ENCODE measurements at places on chromosomes 13 and 19.

GRCh38 chr19:15902254-15902653 is 4.4 kb upstream of the CYP4F2 start:
- DNase-seq, result no peak

DNA sequence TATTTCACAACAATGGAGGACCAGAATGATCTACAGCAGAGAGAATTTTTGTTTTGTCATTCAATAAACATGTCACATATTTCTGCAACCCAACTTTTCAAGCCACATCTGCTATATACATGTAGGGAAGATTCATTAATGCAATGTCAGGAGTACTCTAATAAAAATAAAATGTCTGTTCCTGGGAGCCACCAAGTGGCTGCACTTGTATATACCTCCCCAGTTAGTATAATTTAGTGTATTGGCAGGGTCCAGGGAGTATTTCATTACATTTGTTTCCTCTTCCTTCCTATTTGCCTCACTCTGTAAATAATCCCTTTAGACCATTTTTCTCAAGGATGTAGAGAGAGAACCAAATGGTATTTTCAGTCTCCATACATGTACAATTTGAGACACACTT is 1169.0 kb downstream of the DIAPH3 start:
- no peak for DNase-seq

GRCh38 chr13:99657848-99658260 is 156.6 kb downstream of the TM9SF2 start:
- DNase-seq, result no peak

DNA sequence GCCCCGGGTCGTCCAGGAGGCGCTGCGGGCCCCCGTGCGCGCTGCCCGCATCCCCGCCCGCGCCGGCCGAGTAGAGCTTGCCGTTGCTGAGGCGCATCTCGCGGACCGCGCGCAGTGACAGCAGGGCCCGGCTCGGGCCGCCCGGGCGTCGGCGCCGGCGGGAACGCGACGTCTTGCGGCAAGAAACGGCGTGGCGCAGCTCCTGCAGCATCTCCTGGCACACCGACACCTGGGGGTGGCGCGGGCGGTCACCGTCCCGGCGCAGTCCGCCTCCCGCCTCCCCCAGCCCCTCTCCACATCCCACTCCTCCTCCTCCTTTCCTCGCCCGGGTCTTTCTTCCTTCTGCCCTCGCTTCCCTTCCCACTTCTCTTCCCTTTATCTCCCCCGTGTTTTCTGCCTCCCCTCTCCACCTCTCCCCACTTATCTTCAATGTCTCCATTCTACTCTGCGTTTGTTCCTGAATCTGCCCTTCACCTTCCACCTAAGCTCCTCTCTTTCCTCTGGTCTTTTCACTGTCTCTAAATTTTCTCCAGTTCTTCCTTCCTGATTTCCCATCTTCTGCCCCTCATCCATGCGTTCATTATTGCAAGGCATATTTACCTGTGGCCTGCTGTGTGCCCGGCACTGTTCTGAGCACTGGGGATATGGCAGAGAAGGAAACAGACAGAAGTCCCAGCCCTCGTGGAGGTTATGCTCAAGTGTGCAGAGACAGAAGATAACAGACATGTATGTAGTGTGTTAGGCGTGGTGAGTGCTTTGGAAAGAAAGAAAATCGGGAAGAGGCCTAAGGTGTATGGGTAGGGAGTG is 5.2 kb upstream of the ATP1A3 start:
- no peak for DNase-seq

DNA sequence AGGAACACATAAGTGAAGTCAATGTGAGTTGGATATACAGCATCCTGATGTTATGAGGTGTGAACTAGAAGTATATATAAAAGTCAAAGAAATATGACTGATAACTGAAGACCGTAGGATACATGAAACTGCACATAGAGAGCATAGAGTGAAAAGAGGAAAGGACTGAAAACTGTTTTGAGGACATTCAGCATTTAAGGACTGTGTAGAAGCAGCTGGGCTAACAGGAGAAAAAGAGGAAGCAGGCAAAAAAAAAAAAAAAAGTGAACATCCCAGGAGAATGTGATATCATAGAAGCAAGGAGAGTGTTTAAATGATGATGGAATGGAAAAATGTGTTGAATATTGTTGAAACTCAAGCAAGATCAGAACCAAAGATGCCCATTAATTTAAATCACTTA is 363.5 kb downstream of the PCDH20 start:
- DNase-seq, result no peak

GRCh38 chr19:41320185-41320518 is 10.2 kb downstream of the CCDC97 start:
- no peak for DNase-seq

DNA sequence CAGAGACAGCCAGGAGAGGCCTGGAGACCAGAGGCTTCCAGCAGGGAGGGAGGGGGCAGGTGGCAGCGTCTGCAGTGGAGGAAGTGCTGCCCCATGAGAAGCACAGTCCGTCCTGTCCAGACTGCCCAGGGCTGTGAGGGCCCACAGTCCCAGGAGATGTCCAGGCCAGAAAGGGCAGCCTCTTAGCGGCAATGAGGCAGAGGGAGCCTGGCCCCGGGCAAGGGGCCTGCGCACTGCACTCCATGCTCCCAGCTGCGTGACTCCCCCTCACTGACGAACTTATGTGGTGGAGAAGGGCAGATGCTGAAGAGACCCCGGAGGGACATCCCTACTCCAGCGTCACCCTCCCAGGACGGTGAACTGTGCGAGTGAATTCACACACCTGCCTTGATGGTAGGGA is 115.3 kb downstream of the SOX1 start:
- no peak for DNase-seq

- no peak for DNase-seq
Observed at GRCh38 chr19:13051557-13052165, 51.0 kb downstream of the LYL1 start.

- DNase-seq, result no peak
Observed at GRCh38 chr13:80572308-80572922, 231.5 kb upstream of the SPRY2 start.

GRCh38 chr13:39528661-39528980 is 74.4 kb downstream of the LHFPL6 start:
- no peak for DNase-seq

- no peak for DNase-seq
Observed at GRCh38 chr19:15048885-15049541, at the start of gene CASP14. CASP14 (plus strand) TSS chr19:15049480; CDS start chr19:15052252, 2,772 bp downstream.

GRCh38 chr19:1276628-1277022 is 1.3 kb downstream of the FAM174C start:
- DNase-seq, result no peak

DNA sequence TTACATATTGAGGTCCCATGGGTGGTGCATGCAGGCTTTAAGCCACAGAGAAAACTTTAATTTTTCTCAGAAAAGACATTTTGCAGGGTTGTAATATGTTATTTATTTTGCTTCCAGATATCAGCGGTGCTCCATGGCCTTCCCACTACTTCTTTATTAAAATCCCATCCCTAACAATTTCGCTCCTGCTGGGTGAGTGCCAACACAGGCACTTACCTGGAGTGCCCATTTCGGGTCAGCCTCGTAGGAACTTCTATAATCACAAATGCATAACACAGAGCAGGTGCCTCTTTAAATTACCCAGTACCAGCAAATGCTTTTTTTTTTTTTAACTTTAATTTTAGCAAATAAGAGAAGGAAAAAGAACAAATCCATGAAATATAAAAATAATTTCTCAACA is 86.4 kb downstream of the EFNB2 start:
- DNase-seq, result no peak

DNA sequence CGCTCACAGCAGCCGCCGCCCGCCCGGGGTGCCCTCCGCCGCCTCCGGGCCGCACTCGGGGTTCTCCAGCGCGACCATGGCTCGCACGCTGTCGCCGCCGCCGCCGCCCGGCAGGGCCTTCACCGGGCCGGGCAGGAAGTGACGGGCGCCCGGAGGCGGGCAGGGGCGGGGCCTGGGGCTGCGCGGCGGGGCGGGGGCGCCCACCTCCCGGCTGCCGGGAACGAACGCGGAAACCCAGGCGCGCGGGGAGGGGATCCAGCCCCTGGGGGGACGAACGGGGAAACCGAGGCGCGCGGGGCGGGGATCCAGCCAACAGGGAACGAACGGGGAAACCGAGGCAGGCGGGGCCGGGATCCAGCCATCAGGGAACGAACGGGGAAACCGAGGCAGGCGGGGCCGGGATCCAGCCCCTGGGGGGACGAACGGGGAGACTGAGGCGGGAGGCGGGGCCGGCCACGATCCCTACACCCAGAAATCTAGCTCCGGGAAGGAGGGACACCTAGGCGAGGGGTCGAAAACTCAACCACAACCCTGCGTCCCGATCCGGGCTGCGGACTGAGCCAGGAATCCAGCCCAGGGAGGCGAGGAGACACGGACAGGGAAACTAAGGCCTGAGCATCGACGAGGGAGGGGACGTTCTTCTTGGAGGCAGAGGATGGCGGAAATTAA is at the start of gene R3HDM4:
TSS of gene R3HDM4 (minus strand) at position 140 of the 669 bp plus-strand sequence. CDS start at position 78, 62 bp downstream.
- peak; percentile 2 for DNase-seq

DNA sequence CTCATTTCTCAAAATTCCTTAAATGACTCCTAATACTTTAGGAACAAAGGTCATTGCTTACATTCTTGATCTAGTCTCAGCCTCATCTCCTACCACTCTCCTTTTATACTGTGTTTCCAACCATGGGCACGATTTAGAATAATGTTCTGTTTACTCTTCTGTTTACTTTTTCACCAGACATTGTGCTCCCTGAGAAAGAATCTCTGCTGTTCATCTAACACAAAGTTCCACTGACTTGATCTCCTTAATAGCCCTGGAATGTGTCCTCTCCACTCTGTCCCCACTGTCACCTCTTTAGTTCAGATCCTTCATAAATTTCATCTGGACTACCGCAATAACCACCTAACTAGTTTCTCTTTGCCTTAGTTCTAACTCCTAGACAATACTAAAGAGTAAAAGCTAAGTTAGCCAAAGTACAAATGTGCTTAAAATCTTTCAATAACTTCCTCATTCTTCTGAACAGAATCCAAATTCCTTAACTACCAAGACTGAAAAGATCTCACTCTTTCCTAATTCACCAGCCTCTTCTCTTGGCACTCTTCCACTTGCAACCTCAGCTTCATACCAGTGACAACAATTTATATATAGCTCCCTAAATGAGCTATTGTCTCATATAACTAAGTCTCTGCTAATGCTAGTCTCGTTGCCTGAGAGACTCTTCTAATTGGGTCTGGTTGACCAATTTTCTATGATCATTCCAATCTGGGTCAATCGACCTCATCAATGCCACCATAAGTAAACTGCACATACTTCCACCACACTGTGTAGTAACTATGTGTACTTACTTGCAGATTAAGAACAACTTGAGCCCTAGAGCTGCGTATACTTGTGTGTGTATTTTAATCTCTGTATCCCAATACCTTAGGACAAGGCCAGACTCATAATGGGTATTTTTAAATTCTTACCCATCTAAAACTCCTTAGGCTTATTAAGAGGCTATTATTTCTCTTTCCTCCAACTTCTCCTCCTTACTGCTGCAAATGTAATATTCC is 179.9 kb downstream of the VWA8 start:
- no peak for DNase-seq

- DNase-seq, result no peak
Observed at GRCh38 chr13:87680298-87680697, 9.1 kb downstream of the SLITRK5 start.

GRCh38 chr19:49761625-49762311 is 1.3 kb downstream of the TSKS start:
- DNase-seq, result no peak

GRCh38 chr13:114065926-114066774 is 66.3 kb downstream of the RASA3 start:
- DNase-seq, result no peak

- DNase-seq, result no peak
Observed at GRCh38 chr19:31583148-31583547, 233.9 kb upstream of the TSHZ3 start.

- DNase-seq, result no peak
Observed at GRCh38 chr19:6045108-6045507, 65.2 kb downstream of the RFX2 start.

DNA sequence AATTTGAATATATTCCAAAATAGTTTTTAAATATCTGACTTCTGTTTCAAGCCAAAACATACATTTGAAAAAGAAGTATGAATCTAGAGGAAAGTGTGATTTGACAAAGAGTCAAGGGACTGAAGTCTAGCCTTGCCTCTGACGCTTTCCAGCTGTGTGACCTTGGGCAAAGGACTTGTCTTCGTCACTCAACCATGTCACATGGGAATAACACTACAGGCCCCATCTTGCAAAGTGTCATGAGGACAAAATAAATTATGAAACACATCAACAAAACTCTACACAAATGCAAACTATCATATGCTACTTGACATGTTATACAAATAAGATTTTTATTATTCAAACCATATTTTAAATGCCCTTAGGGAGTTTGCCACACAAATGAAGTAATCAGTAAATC is 73.0 kb downstream of the CYSLTR2 start:
- DNase-seq, result no peak

GRCh38 chr19:38702278-38702677 is 42.0 kb downstream of the CAPN12 start:
- DNase-seq, result no peak

DNA sequence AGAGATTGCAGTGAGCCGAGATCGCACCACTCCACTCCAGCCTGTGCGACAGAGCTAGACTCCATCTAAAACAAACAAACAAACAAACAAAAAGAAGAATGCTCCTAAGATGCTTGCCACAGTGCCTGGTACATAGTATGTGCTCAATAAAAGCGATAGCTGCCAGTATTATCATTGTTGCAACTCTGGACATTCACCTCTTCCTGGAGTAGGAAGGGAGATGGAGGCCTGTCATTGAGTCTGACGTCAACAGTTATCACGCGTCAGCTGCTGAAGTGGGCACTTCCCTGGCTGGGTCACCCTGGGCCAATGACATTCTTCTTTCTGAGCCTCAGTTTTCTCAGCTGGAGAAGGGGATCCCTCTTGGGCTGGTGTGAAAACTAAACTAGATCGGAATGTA is 4.2 kb upstream of the PLAUR start:
- DNase-seq, result no peak

- no peak for DNase-seq
Observed at GRCh38 chr19:42270346-42271044, 1.4 kb downstream of the CIC start.

- DNase-seq, result no peak
Observed at GRCh38 chr19:843836-844545, 3.2 kb downstream of the PRTN3 start.

- DNase-seq, result peak; percentile 44
Observed at GRCh38 chr19:44951179-44952159, 3.7 kb upstream of the CLPTM1 start.

GRCh38 chr13:63840551-63841421 is 2425.1 kb upstream of the PCDH20 start:
- DNase-seq, result no peak

DNA sequence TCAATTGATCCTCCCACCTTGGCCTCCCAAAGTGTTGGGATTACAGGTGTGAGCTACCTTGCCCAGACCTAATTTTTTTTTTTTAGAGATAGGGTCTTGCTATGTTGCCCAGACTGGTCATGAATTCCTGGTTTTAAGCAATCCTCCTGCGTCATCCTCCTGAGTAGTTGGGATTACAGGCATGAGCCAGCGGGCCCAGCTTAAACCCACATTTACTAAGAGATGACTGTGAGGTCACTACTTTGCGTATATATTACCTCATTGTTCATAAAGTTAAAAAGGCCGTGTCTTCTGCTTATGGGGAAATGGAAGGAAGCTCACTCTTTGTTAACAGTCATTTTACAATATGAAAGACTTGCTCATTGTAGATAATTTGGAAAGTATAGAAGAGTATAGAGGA is 39.6 kb upstream of the C1QTNF9 start:
- DNase-seq, result no peak

GRCh38 chr19:4712771-4713170 is 10.9 kb downstream of the DPP9 start:
- no peak for DNase-seq

GRCh38 chr13:109789262-109789661 is 2.9 kb upstream of the IRS2 start:
- DNase-seq, result no peak
